ENCODE measurements at places on chromosomes 1 and 21.

- no peak for DNase-seq
These were observed 122.6 kb downstream of the CAMTA1 start for GRCh38 chr1:6907676-6908434.

DNA sequence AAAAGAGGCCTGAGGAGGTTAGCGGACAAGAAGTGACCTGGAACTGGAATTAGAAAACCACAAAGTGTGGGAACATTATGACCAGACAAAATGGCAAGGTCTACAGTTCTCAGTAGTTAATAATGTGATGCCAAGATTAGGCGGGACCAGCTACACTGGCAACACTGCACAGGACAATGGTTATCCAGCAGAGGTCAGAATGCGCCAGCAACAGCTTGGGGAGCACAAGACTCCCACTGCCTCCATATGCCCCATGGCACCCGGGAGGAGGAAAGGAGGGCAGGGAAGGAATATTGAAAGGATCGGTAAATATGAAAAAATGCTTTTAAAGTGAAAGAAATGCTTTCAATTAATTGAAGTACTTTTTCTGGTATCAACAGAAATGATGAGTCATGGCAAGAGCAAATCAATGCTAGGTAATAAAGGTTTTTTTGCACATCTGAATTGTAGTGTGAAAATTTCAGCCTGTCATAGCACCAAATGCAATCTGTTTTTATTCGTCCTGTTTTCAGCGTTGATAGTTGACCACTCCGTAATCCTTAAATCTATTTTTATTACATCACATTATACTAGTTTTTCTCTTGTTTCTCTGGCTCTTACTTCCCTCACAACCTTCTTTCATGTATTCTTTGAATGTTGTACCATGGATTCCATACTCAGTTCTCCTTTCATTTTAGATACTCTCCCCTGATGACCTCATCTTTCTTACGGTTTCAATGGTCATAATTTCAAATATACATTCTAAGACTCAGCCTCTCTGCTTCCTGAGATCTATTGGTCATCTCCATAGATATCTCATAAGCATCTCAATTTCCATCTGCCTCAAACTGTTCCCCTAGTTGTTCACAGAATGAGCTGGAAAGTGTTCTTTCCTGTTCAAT is 30.7 kb downstream of the VCAM1 start:
- no peak for DNase-seq

DNA sequence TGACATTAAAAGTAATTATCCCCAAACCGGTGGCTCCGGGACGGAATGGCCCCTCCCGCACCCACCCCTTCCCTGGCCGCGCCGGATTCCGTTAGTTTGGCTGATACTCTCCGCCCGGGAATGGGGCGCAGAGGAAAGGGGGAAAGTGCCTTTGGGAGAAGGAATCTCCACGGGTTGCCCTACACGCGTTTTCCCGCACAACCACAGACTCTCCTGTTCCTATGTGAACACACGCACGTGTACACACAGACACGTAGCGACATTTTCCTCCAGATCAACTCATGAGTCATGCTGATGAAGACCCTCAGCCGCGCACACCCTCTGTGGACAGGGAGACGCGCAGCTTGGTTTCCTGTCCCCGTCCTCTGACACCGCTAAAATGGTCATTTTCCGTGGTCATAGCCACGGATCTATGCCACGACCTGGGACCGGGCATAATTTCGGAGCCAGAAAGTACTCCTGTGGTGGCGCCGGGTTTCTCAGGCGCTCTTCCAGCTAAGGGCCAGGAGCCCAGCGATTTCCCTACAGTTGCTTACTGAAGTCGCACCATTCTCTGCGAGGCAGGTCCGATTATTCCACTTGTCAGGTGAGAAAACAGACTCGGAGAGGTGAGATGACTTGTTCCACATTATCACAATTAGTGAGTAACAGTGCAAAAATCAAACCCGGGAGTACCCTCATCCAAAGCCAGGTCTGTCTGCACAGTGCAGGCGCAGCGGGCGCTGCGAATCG is 4.0 kb upstream of the DMRTA2 start:
- DNase-seq = no peak

- no peak for DNase-seq
These were observed 3.5 kb downstream of the PPP1R15B start for GRCh38 chr1:204408074-204408507.

GRCh38 chr1:243979396-243979795 is 71.7 kb upstream of the ZBTB18 start:
- DNase-seq = no peak

DNA sequence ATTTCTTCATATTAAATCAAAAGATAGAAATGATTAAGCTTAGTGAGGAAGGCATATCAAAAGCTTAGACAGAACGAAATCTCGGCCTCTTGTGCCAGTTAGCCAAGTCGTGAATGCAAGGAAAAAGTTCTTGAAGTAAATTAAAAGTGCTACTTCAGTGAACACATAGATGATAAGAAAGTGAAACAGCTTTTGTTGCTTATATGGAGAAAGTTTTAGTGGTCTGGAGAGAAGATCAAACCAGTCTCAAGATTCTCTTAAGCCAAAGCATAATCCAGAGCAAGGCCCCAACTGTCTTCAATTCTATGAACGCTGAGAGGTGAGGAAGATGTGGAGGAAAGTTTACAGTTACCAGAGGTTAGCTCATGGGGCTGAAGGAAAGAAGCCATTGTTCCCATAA is 88.4 kb downstream of the ADGRL2 start:
- no peak for DNase-seq

DNA sequence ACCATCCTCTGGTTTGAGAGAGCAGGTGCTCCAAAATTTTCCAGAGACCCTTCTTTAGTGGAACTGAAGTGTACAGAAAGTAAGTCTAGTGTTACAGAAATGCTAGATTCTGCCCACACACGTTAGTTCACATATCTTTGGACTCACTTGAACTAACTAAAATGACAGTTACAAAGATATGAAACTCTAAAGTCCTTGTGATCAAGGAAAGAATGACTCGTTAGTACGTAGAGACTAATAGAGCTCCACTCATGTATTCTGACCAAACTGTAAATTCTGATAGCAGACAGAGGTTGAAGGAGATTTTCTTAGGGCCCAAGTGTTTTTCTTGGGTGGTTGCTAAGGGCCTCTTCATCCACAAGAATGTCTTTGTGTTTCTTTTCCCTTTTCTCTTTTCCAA is 491.5 kb upstream of the B3GALT2 start:
- no peak for DNase-seq

- DNase-seq = no peak
These were observed 89.6 kb upstream of the CD34 start for GRCh38 chr1:208000504-208000903.

DNA sequence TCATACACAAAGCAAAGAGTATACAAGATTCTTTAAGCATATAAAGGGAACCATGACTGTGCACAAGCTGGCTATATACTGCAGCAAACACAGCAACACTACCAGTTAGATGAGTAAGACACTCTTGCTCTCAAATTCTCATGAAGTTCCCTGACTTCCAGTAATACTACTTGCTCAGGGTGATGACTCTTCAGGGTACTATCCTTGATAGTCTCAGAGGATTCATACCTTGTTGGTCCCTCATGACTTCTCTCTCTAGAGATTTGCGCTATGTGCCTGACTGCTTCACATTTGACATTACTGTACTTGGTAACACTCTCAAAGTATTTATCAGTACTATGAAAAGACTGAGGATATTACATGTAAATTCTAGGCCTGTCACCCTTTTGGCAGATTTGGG is 159.8 kb upstream of the ZRANB2 start:
- DNase-seq = no peak

GRCh38 chr1:55813618-55814017 is 598.5 kb upstream of the USP24 start:
- DNase-seq = no peak

DNA sequence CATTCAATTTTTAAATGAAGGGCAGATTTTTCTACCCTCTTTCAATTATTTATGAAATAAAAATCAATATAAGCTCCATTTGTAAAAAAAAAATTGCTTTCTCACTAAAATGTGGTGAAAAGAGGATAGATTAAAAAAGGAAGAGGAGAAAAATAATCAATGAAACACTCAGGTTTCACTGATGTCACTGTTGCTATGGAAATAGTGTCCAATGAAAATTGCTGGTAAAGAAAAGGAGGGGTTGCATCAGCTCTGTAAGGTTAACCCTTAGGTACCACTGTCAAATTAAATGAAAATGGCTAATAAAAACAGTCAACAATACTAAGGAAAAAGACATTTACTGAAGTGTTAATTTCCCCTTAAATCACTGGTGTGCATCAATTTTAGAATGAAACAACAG is 91.6 kb upstream of the TTC39A start:
- peak; percentile 71 for DNase-seq

GRCh38 chr1:16215882-16216753 is 3.7 kb upstream of the ARHGEF19 start:
- DNase-seq = no peak

- DNase-seq = no peak
These were observed 251.9 kb upstream of the B3GALT2 start for GRCh38 chr1:193438312-193438711.

GRCh38 chr1:46687921-46688509 is 16.4 kb downstream of the TEX38 start:
- peak; percentile 4 for DNase-seq

- no peak for DNase-seq
These were observed 31.3 kb upstream of the ACTRT2 start for GRCh38 chr1:2989976-2990375.

DNA sequence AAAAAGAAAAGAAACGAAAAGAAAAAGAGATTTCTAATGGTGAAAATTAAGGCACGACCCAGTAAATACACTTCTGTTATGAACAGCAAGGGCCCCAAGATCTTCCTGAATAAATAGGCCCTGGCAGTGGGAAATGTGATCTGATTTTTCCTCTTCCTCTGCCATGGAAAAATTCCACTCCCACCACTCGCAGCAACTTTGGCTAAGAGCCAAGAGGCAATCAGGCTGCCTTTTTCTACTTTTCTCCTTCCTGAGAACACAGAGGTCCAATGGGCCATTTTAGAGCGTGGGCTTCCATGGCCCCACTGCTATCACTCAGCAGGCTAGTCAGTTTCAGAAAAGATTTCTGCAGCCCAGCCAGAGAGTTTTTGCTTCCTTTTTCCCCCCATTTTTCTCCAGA is 33.7 kb upstream of the AK4 start:
- no peak for DNase-seq

- no peak for DNase-seq
These were observed 30.3 kb upstream of the CBR3 start for GRCh38 chr21:36104317-36105300.

- no peak for DNase-seq
These were observed 1018.9 kb upstream of the PRMT6 start for GRCh38 chr1:106037526-106037925.

GRCh38 chr1:90414201-90414600 is 302.9 kb downstream of the BARHL2 start:
- DNase-seq = no peak

GRCh38 chr1:6590046-6590445 is 10.3 kb downstream of the ZBTB48 start:
- DNase-seq = no peak

DNA sequence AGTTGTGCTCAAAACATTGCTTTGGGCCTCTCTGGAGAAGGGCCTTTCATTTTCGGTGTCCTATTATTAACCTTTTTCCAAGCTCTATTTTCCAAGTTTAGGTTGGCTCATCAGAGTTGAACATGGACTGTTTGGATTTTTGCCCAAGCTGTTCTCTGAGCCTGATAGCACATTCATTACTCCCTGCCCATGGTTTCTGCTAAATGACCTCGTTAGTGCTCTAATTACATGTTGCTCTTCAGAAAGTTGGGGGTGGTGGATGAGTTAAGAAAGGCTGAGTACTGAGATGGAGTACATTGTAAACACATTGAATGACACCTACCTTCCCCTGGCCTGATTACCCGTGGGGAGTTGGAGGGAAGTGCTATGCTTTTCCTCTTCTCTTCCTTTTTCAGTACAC is 38.9 kb downstream of the LMO4 start:
- no peak for DNase-seq

GRCh38 chr1:221778535-221779142 is 36.8 kb upstream of the DUSP10 start:
- no peak for DNase-seq

DNA sequence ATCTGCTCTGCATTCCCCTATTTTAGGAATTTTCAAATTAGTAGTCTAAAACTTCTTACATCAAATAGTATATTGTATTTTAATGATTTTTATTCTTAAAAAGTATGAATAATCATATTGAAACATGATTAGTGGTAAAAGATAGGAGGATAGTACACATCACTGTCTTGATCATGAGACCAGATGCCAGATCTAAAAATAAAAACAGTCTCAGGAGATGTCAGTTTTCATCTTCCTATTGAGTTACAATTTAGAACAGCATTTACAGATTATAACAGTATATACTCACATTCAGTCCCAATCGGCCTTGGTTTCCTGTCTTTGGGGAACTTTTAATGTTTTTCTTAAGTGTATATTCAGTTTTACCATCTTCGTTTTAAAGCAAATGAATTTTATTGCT is 95.9 kb downstream of the USP25 start:
- no peak for DNase-seq

DNA sequence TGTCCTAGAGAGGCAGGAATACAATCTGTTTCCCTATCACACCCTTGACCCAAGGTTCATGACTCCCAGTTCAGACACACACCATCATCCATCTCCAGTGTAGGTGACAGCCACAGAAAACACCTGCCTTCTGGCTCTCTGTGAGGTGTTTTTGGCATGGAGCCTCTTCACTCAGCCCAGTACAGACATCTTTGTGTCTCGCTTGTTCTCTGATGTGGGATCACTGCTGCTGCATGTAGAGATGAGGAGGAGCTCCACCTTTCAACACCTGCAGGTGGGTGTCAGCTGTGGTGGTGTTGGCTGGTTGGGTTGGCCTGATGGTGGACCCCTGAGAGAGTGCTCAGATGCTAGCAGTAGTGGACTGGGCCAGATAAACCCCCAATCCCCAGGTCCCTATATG is 916.7 kb upstream of the B3GALT2 start:
- DNase-seq = no peak

DNA sequence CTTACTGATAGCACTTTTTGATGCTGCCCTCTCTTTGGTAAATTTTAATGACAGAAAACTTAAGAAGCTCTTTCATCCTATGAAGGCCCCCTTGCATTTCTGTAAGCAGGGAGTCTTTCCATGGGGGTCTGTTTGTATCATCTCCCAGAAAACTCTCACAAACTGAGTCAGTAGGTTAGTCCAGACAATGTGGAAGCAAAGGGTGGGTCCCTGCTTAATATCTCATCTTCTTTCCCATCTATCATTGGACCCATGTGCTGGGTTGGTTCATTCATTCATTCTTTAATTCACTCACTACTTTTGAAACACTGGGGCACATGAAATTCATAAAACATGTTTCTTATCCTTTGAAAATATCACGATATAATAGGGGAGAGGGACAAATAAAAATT is 164.3 kb downstream of the NTMT2 start:
- no peak for DNase-seq

GRCh38 chr1:107551456-107551855 is 410.6 kb downstream of the NTNG1 start:
- DNase-seq = peak; percentile 97

GRCh38 chr1:17731460-17731859 is 23.7 kb upstream of the ACTL8 start:
- no peak for DNase-seq

GRCh38 chr1:8746554-8746953 is 70.9 kb downstream of the RERE start:
- DNase-seq = no peak

All from NCI-H1694 treated with DMSO at 0.1 percent for 48 hours (cell line).